Pancreas (tissue), 10 donors: ENCODE measurements at places on chromosomes 16 and 17. TPM values are rescaled to one million over a fixed set of nuclear protein-coding genes. Genes with fewer than 3 reads are reported as not detected.
A peak's percentile ranks its signal among the peaks of the same experiment; 100 is the strongest.

Gene MYOCD
- 0.23 TPM for total RNA-seq

GRCh38 chr16:48029768-48030167, 126.0 kb downstream of the ABCC12 start:
- DNase-seq: no peak
- no peaks in the 10 kb centered on the region for H3K27me3 ChIP-seq
- H3K27ac ChIP-seq: no peak overlapping the region

DNA sequence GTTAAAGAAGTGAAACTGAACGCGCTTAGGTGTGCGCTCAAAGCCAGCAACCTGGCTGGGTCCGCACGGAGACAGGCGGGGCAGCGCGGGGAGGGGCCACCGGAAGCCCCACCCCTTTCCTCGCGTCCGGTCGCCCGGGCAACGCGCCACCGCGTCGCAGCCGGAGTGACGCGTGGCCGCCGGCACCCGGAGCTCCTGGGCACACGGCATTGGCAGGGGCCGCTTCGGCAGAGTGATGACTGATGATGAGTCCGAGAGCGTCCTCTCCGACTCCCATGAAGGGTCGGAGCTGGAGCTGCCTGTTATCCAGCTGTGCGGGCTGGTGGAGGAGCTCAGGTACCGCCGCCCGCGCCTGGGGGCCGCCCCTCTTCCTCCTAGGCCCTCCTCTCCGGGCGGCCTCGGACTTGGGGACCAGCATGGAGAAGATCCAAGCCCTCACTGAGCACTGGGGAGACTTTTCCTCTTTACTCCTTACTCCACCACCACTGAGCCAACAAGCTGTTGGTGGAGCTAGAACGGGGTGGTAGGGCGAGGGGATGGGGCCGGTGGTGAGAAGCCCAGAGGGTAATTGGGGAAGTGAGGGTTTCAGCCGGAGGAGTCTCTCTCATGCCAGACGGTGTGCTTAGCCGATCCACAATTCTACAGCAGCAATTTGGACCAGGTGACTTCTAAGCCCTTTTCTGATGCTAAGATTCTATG, 44.9 kb downstream of the PRSS54 start:
- peak; percentile 76 for DNase-seq
- H3K27ac ChIP-seq: peak overlapping the region; percentile 53
- H3K4me1 ChIP-seq: no peaks in the 10 kb centered on the region
- H3K27me3 ChIP-seq: no peaks in the 10 kb centered on the region
- peak overlapping the region; percentile 75 for H3K4me3 ChIP-seq

- no peak overlapping the region for H3K27ac ChIP-seq
- H3K4me1 ChIP-seq: no peaks in the 10 kb centered on the region
- no peaks in the 10 kb centered on the region for H3K27me3 ChIP-seq
- no peak for DNase-seq
- no peaks in the 10 kb centered on the region for H3K36me3 ChIP-seq
These were observed 71.7 kb upstream of the CLEC18B start for GRCh38 chr16:74492976-74493375.

Gene SAMD14
- 0.09 TPM for total RNA-seq

Gene FLII
- 152 TPM for total RNA-seq

- no peaks in the 10 kb centered on the region for H3K36me3 ChIP-seq
- H3K4me3 ChIP-seq: no peak overlapping the region
- H3K27ac ChIP-seq: no peak overlapping the region
- no peaks in the 10 kb centered on the region for H3K4me1 ChIP-seq
These were observed 5.2 kb downstream of the CCDC154 start for GRCh38 chr16:1439058-1439698.

Gene SULT1A4
- 0.75 TPM for total RNA-seq

Gene SLC38A8
- total RNA-seq: 0.14 TPM

DNA sequence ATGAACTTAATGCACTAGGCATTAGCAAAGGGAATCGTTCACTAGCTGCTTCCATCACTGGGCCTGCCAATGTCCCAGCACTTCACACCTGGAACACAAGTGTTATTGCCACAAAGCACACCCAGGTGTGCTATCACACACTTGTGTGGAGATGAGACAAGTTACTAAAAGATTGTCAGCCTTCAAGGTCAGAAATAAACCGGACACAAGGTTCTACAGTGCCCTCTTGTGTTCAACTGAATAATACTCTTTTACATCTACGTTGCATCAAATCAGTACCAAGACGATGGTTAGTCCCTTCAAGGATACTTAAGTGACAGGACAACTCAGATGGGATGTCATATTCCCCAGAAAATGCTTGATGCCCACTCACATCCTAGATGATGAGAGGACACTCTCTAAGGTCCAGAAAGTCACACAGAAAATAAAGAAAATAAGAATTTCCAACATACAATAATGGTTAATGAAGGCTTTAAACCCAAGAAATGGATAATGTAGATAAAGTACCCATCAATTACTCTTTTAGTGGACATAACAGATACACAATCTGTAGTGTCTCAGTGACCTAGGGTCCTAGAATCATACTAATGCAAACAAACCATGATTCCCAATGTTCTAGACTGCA, 16.4 kb upstream of the GLG1 start:
- H3K27me3 ChIP-seq: no peaks in the 10 kb centered on the region
- H3K4me3 ChIP-seq: no peak overlapping the region
- H3K36me3 ChIP-seq: peaks cover 1% of the 10 kb centered on the region
- no peak for DNase-seq
- no peak overlapping the region for H3K27ac ChIP-seq

Gene TMEM231
- 3.5 TPM for total RNA-seq

Gene C17orf67
- 1.0 TPM for total RNA-seq

GRCh38 chr17:10126616-10127501, 71.5 kb downstream of the GAS7 start:
- DNase-seq: no peak
- H3K4me1 ChIP-seq: no peaks in the 10 kb centered on the region

GRCh38 chr17:27285516-27285915, 8.4 kb upstream of the WSB1 start:
- H3K36me3 ChIP-seq: no peaks in the 10 kb centered on the region
- no peak for DNase-seq
- H3K27me3 ChIP-seq: no peaks in the 10 kb centered on the region
- peaks cover 2% of the 10 kb centered on the region for H3K4me1 ChIP-seq
- H3K4me3 ChIP-seq: no peak overlapping the region
- H3K27ac ChIP-seq: no peak overlapping the region

GRCh38 chr16:73016488-73016830, 31.5 kb downstream of the ZFHX3 start:
- peak overlapping the region; percentile 84 for H3K27ac ChIP-seq
- no peak for DNase-seq
- H3K27me3 ChIP-seq: no peaks in the 10 kb centered on the region
- H3K4me3 ChIP-seq: no peak overlapping the region
- H3K36me3 ChIP-seq: no peaks in the 10 kb centered on the region

Gene CMTM2
- total RNA-seq: not detected

DNA sequence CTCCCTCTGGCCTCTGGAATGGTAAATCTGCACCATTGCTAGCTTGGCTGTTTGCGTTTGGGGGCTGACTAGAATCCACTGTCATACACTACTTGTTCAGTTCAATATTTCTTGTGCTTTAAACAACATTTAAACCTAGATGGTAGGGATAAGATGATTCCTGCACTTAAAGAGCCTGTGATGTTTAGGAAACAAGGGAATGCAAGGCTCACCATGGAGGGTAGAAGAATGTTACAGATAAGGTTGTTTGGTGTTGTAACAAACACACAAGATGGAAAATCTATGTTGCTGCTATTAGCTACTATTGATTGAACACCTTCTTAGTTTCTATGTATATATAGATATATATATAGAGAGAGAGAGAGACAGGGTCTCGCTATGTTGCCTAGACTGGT, 31.4 kb downstream of the YPEL2 start:
- H3K27me3 ChIP-seq: no peaks in the 10 kb centered on the region
- peaks cover 31% of the 10 kb centered on the region for H3K4me1 ChIP-seq
- peak overlapping the region; percentile 30 for H3K27ac ChIP-seq
- no peak overlapping the region for H3K4me3 ChIP-seq

GRCh38 chr16:78244131-78244895, 144.9 kb downstream of the WWOX start:
- H3K4me3 ChIP-seq: no peak overlapping the region
- no peak overlapping the region for H3K27ac ChIP-seq
- peaks cover 32% of the 10 kb centered on the region for H3K4me1 ChIP-seq
- H3K36me3 ChIP-seq: no peaks in the 10 kb centered on the region
- H3K27me3 ChIP-seq: no peaks in the 10 kb centered on the region

DNA sequence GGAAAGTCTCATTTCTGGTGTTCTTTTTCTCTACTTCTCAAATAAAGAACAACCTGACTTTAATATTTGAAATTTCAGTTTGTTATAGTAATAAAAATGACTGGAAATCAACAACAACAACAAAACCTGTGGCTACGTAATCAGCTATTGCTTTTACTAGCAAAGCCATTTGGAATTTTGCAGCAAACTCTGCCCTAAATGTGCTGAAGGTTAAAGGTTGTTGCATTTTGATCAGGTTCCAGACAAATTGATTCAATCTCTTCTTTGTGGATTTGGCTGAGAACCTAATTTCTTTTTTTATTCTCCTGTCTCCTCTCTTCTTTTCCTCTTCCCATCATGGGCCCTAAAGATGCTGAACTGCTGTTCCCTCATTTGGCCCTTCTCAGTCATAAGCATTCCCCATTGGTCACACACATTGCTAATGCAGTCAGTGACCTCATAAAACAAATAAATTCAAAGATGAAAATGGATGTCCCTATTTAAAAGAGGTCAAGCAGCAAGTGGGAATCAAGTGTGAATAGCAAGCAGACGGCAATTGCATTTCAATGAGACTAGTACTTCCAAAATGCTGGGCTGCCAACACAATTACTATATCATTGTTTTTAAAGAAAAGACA, 795.1 kb upstream of the CDH8 start:
- H3K27ac ChIP-seq: no peak overlapping the region
- DNase-seq: no peak
- H3K27me3 ChIP-seq: no peaks in the 10 kb centered on the region
- no peaks in the 10 kb centered on the region for H3K36me3 ChIP-seq

Gene NPIPA5
- 11.8 TPM for total RNA-seq

DNA sequence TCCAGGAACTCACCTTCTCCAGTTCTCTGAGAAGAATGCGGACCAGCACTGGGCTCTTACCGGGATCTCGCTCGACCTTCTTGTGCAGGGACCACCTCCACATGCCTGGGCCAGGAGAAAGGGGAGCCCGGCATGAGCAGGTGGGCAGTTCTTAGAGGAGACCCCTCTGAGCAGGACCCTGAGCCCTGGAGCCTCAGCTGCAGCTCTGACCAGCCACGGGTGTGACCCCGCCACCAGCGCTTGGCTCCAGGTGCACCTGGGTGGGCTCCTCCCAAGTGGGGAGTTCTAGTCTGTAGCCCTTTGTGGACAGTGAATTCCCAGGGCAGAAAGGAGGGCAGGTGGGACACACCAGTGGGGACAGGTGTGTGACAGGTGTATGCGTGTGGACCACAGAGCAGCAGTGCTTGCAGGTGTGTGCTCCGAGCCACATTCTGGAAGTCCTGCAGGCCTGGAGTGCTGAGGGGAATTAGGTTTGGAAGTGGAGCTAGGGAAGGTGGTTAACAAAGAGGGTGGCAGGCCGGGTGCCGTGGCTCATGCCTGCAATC, 28.9 kb downstream of the PIK3R6 start:
- H3K4me1 ChIP-seq: no peaks in the 10 kb centered on the region
- DNase-seq: no peak
- no peaks in the 10 kb centered on the region for H3K27me3 ChIP-seq

GRCh38 chr17:31511195-31511578, 119.7 kb downstream of the RAB11FIP4 start:
- no peaks in the 10 kb centered on the region for H3K27me3 ChIP-seq
- no peak overlapping the region for H3K4me3 ChIP-seq
- no peaks in the 10 kb centered on the region for H3K36me3 ChIP-seq
- DNase-seq: peak; percentile 86
- no peak overlapping the region for H3K27ac ChIP-seq
- H3K4me1 ChIP-seq: peaks cover 23% of the 10 kb centered on the region

DNA sequence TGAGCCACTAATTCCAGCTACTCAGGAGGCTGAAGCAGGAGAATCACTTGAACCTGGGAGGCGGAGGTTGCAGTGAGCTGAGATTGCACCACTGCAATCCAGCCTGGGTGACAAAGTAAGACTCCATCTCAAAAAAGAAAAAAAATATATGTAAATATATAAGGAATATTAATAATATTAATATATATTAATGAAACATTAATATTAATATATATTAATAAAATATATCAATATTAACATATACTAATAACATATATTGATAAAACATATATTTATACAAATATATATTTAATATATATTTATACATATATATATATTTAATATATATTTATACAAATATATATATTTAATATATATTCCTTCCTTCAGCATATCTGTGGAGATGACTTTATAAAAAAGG, 338.0 kb downstream of the NPIPA8 start:
- H3K4me3 ChIP-seq: no peak overlapping the region
- no peak for DNase-seq
- H3K36me3 ChIP-seq: no peaks in the 10 kb centered on the region
- H3K4me1 ChIP-seq: no peaks in the 10 kb centered on the region
- no peaks in the 10 kb centered on the region for H3K27me3 ChIP-seq

DNA sequence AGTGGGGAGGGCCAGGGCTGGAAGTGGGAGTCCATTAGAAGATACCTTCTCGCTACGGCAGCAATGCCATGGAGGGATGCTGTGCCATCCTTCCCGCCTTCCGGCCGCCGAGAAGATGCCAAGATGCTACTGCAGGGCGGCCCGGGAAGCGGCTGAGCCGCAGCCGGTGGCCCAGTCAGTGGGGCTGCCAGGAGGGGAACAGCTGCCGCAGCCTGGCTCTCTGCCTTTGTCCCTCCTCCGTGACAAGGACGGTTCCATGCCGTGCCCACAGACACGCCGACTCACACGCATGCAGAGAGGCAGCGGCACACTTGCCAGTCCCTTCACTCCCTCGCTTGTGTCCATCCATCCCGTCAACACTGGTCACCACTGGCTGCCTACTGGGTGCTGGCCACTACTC, 20.2 kb upstream of the NCBP3 start:
- H3K4me1 ChIP-seq: no peaks in the 10 kb centered on the region
- no peak overlapping the region for H3K27ac ChIP-seq
- H3K4me3 ChIP-seq: no peak overlapping the region
- H3K27me3 ChIP-seq: no peaks in the 10 kb centered on the region
- no peaks in the 10 kb centered on the region for H3K36me3 ChIP-seq

DNA sequence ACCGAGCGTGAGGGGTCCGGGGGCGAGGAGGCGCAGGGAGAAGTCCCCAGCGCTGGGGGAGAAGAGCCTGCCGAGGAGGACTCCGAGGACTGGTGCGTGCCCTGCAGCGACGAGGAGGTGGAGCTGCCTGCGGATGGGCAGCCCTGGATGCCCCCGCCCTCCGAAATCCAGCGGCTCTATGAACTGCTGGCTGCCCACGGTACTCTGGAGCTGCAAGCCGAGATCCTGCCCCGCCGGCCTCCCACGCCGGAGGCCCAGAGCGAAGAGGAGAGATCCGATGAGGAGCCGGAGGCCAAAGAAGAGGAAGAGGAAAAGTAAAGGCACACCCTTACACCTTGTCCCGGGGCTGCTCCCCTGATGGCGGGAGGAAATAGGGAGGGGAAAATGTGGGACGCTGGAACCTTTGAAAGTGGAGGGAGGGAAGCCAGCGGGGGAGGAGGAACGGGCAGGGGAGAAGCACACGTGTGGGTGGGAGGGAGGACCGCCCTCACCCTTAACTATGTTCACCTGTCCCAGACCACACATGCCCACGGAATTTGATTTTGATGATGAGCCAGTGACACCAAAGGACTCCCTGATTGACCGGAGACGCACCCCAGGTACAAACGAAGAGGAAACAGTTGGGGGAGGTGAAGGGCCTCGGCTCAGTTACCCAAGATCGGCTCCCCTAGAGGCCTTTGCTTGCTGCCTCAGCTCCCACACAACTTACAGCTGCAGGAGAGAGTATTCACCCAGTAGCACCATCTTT, 916 bp downstream of the PAGR1 start:
- peak; percentile 75 for DNase-seq
- no peaks in the 10 kb centered on the region for H3K36me3 ChIP-seq
- H3K4me1 ChIP-seq: peaks cover 9% of the 10 kb centered on the region
- peak overlapping the region; percentile 43 for H3K4me3 ChIP-seq
- peak overlapping the region; percentile 84 for H3K27ac ChIP-seq
- no peaks in the 10 kb centered on the region for H3K27me3 ChIP-seq

Gene STXBP4
- 12.6 TPM for total RNA-seq
